ENCODE measurements at places on chromosomes 11 and 22. TPM values are rescaled to one million over a fixed set of nuclear protein-coding genes. Genes with fewer than 3 reads are reported as not detected.
A peak's percentile ranks its signal among the peaks of the same experiment; 100 is the strongest.

DNA sequence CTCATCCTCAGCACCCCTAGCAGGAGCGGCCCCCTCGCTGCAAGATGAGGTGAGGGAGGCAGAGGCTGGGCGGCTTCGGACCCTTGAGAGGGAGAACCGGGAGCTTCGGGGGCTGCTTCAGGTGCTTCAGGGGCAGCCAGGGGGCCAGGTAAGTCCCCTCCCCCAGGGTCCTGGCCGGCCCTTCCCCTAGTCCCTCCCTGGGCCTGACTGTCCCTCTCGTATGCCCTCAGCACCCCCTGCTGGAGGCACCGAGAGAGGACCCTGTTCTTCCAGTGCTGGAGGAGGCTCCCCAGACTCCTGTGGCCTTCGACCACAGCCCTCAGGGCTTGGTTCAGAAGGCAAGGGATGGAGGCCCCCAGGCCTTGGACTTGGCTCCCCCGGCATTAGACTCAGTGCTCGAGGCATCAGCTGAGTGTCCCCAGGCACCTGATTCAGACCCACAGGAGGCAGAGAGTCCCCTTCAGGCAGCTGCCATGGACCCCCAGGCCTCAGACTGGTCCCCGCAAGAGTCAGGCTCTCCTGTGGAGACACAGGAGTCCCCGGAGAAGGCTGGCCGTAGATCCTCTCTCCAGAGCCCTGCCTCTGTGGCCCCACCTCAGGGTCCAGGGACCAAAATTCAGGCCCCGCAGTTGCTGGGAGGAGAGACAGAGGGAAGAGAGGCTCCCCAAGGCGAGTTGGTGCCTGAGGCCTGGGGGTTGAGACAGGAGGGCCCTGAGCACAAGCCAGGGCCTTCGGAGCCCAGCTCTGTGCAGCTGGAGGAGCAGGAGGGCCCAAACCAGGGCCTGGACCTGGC is 4.0 kb downstream of the CCDC88B start:
- DNase-seq = no peak

DNA sequence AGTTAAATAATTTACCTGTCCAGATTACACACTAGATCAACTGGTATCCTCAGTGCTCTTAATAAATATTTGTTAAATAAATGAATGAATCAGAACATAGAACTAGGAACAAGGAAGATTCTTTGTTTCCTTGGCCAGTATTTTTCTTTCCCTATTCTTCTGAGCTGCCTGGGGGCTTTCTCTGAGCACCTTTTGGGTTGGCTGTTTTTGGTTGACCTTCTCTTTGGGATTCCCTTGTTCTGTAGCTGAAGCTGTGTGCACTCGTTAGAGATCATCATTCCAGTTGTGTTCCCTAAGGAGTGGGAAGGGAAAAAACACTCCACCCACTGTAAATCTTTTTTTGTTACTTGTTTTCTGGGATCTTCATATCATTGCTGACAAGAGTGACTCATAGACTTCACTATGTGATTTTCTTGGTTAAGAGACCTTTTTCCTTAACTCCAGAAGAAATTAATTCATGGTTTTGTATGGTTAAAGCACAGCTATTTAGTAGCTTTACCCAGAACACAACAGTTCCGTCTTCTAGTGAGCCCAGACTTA is 84.3 kb downstream of the STIM1 start:
- DNase-seq = no peak

DNA sequence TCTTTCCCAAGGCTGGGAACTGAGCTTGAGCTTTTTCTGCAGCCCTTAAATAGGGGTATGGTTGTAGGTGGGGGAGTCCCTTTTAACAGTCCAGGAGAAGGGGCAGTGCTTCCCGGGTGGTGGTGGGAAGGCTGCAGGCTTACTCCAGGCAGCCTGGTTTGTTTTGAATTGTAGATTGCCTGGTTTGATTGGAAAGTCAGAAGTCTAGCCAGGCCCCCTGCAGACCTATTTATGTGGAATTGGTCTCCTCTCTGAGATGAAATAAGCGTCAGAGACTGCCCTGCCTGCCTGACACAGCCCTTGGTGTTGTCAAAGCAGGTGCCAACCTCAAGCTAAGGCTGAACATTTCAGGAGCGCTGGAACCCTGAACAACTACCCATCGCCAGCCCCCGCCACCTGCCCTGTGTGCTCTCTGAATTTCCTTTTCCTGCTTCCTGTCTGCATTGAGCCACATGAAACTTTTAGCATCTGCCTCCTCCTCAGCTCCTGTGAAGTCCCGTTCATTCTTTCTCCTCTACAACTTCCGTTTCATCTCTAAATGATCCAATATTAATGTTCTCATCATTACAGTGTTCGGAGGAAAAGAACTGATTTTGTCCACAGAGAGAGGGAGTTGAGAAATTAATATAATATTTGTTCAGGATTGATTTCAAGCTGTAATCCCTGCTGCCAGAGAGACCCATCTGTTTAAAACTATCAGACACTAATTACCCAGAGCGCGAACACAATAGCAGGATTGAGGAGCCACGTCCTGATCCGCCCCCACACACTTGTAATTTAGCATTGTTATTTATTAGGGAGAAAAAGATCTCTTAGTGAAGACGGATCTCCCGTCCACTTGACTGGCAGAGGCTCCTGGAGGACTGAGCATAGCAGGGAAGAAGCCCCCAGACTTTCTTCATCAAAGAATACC is 136.5 kb downstream of the TRIM29 start:
- no peak for DNase-seq

DNA sequence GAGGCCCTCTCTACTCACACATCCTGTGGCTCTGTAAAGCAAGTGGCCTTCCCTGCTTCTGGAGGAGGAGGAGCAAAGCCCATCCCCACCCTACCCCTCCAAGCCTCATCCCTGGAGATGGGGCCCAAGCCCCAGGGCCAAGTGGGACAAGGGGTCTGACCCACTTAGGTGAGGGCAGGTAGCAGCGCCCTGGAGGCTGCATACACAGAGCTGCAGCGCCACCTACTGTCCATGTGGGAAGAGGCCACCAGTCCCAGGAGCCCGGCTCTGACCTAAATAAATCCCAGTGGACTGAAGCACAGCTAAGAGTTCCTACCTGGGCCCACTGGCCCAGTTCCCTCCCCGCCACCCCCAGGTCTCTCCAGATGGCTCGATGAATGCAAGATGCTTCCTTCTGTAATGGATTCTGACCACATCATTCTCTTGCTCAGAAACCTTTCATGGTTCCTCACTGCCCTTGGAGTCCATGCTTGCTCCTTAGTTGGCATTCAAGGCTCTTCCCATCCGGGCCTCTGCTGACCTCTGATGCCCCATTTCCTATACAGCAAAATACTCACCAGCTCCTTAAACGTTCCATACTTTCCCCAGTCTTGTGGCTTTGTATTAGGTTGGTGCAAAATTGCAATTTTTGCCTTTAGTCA is 62.1 kb downstream of the THAP12 start:
- peak; percentile 78 for DNase-seq

DNA sequence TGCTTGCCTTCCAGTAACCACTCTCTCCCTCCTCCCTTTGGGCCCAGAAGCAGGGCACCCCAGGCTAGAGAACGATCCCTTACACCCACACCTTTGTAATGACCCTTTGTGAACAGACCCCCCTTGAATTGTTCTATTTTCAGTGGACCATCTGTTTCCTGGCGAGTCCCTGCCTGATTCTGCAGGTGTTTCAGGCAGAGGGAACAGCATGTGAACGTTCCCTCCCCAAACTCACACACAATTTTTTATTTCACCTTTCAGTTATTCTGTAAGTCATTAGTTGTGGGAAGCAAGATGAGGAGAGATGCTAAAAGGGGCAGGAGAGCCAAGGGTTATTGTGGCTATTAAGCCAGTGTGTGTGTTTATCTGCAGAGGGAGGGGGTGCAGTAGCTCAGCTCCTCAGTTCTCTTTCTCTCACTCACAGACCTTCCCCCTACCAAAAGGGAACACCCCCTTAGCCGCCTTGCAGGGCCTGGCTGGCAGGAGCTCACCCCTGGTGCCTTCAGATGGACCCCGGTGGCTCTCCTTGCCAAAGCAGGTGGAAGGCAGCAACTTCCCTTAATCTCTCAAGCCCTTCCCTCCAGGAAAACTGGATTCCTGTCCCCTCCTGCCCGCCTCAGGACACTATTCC is 64.8 kb upstream of the SPON1 start:
- no peak for DNase-seq

DNA sequence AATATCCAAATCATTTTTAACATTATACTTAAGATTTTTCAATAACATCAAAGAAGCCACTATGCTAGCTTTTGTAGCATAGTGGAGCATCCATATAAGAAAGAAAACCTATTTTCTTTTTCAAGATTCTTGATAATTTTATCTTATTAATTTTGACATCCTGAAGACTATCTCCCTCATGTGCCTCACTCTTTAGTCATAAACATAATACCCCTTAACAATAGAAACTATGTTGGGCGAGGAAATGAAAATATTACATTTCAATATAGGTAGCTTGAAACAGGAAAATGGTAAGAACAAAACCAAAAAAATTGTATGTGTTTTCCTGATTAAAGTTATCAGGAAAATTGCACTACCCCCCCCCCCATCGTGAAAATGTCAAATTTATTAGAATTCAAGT is 40.1 kb downstream of the ELMOD1 start:
- DNase-seq = no peak

GRCh38 chr11:64342869-64343745 is 3.1 kb downstream of the CCDC88B start:
- DNase-seq = no peak

GRCh38 chr11:69352715-69353319 is 58.9 kb downstream of the MYEOV start:
- DNase-seq = peak; percentile 92

Gene SESN3
- total RNA-seq = 4.2 TPM

GRCh38 chr11:12258451-12258850 is 118.9 kb upstream of the PARVA start:
- DNase-seq = no peak

- no peak for DNase-seq
Observed at GRCh38 chr11:123796226-123796625, 9.9 kb downstream of the OR6M1 start.

GRCh38 chr11:15123849-15124248 is 9.1 kb downstream of the INSC start:
- peak; percentile 68 for DNase-seq

Gene KCNE3
- total RNA-seq = 0.06 TPM

GRCh38 chr11:90229791-90230190 is 6.9 kb upstream of the CHORDC1 start:
- DNase-seq = no peak

DNA sequence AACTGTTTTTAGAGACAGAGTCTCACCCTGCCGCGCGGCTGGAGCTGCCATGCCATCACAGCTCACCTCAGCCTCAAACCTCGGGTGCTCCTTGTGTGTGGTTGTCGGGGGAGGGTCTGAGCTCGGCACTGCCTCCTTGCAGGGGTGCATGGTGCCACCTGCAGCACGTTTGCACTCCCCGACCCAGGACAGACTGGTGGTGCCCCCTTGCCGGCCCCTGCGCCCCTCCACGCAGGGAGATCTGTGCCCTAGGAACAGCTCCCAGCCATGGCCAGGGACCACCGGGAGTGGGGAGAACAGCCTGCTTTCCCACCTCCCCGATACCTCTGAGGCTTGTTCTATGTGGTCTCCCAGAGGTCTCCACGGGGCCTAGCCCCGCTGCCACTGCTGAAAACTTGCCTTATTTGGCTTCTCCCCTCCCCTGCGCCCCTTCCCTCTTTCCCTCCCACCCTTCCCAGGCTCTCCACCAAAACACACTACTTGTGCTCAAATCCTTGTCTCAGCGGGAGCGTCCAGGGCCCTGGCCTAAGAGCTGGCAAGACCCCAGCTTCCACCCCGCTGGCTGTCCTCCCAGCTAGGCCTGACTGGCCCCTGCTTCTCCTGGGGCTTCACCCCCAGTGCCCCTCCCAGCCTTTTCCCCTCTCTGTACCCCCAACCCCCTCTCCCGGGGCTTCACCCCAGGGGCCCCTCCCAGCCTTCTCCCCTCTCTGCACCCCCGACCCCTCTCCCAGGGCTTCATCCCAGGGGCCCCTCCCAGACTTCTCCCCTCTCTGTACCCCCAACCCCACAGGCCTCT is 13.4 kb upstream of the TPCN2 start:
- no peak for DNase-seq

Gene SLC22A25
- total RNA-seq = not detected

Gene GLB1L2
- total RNA-seq = 13.4 TPM

- no peak for DNase-seq
Observed at GRCh38 chr11:127358160-127358559, 357.6 kb upstream of the KIRREL3 start.

DNA sequence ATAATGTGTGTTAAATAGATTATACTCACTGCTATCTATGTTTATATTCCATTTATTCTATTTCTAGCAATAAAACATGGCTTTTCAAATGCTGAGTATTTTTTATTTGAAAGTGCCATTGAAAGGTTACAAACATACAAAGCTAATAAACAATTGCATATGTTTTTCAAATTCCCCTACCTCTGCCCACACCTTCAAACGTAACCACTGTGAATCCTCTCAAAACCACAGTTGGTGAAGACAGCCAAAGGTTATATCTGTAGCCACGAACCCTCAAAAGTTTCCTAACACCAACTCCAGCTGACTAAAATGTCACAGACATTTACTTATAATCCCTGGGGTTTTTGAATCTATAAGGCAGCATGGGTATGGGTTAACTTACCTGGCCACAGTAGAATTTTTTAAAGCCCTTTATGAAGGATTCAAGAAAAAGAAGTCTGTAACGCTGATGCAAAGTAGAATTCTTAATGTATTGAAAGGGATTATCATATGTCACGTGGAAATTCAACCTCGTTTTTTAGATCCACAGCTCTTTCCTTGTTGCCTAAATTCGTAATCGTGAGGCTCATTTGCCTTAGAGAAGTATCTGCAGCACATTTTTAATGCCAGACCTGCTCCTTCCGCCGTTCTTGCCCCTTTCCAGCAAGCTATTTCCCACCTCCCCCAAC is 122.5 kb upstream of the ZC3H12C start:
- no peak for DNase-seq

DNA sequence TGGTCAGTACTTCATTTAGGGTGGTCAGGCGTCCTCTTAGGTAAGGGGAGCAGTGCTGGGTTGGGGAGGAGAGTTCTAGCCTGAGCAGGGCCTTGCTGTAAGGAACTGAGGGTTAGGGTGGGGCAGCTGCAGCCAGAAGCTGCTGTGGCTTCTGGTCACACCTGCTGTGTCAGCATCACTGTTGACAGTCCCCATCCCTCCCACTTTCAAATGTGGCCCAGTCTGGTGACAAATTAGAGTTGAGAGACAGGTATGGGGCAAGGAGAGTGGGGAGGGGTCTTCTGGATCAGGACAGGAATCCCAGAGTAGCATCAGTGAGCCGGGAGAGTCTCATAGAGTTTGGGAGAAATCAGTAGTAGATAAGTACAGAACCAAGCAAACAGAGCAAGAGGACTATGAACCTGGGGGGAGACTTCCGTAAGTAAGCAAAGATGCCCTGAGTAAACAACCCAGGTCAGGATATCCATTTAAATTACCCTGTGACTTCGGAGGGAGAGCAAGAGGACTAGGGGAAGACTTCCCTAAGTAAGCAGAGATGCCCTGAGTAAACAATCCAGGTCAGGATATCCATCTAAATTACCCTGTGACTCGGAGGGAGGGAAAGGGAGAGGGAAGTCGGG is 53.7 kb downstream of the PPP6R2 start:
- no peak for DNase-seq
